Caudate nucleus (tissue), 63 donors: ENCODE measurements at places on chromosomes 12 and 14.

DNA sequence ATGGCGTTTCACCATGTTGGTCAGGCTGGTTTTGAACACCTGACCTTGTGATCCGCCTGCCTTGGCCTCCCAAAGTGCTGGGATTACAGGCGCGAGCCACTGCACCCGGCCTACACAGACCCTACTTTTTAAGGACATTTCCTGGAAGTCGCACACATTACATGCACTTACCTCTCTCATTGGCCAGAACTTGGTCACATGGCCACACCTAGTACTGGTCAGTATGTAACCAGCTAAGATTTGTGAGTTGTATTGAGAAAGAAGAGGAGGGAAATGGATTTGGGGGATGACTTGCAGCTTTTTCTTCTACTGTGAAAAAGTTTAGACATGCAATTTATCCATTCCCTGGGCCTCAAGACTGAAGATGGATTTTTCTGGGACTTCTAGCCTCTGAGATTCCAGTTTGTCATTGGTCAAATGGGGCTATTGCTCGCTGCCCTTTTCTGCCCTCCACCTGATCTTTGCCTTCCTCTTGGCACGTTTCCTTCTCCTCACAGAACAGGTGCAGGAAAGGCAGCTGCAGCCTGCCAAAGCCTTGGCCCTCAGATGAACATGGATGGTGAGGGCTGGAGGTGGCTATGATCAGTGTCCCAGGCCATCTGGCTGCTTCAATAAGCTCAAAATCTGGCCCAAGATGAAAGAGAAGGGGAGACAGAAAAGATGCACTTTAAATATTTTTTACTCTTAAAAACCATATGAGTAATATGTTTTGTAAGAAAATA, 7.1 kb upstream of the ZDHHC22 start:
- DNase-seq: no peak

DNA sequence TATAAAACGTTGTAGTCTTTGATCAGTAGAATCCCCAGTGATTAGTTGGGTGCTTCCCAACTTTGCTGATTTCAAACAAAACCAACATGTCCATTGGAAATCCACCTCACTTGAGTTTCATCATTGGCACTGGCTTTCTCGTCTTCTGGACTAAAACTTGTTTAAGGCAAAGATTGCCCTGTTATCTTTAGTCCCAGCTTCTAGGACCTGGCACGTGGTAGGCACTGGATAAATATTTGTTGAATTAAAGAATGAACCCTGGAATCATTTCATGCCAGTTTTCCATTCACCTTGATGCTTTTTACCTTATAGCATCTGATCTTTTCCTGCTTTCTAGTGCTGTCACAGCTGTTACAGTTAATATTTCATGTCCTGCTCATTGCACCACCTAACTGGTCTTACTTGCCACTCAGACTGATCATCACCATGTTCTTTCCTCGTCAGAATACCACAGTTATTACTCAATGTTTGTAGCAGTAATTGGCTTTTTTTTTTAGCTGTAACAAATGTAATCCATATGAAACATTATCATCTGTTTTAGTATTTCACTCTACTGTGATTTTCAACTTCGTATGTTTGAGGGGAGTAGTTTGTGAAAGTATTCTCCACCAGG, 7.3 kb upstream of the C12orf50 start:
- DNase-seq: no peak

- no peak for DNase-seq
Observed at GRCh38 chr12:72521326-72521725, 249.2 kb downstream of the TRHDE start.

GRCh38 chr14:69537900-69538299, 36.8 kb downstream of the CCDC177 start:
- DNase-seq: no peak

- DNase-seq: no peak
Observed at GRCh38 chr12:128548949-128549348, 274.8 kb downstream of the SLC15A4 start.

DNA sequence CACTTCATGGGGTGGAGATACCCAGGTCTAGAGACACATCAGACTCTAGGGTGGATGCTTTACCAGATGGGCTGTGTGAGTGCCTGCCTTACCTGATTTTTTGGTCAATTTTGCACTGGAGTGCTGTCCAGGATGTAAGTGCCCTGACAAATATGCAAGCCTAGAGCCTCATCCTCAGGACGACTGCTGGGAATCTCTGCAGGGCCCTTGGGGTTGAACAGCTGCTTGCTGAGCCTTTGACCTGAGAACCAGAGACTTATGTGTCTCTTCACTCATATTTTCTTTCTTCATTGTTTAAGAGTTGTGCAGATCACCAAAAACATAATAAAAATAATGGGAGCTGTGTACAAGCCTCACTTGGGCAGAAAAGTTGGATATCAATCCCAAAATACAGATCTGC, 551.5 kb upstream of the ATP2B1 start:
- no peak for DNase-seq

GRCh38 chr14:22505697-22506377, 83.2 kb downstream of the DAD1 start:
- no peak for DNase-seq

- DNase-seq: no peak
Observed at GRCh38 chr12:57126561-57126960, 1.7 kb upstream of the LRP1 start.

- DNase-seq: no peak
Observed at GRCh38 chr14:66634876-66635275, 126.9 kb downstream of the GPHN start.

DNA sequence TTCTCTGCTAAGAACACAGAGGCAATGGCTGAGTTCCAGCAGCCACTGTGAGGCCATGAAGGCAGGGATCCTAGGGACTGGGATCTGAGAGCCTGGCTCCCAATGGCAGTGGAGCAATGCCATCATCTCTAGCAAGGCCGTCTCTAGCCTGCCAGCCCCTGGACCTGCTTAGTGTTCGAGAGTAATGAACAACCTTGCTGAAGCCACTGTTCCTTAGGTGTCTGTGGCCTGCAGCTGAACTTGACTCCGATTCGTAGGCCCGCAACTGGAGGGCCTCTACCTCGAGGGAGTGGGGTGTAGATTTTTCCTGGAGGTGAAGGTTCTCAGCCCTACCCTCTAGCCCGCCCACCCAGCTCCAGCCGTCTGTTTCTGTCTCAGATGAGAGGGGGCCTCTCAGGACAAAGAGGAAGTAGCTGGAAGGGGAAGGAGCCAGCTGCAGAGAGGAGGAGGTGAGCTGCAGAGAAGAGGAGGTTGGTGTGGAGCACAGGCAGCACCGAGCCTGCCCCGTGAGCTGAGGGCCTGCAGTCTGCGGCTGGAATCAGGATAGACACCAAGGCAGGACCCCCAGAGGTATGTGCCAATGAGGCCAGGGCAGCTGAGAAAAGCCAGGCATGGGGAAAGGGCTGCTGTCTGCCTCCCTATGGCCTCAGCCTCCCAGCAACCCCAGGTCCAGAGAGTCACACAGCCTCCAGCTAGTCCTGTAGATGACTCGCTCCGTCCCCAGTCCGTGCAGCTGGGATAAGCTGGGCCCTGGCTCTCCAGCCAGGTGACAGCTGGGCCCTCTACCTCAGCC, at the start of gene PLD4:
Gene PLD4 (plus strand): TSS at position 459 of the 793 bp plus-strand sequence. CDS start 2,262 bp downstream, outside the sequence.
- no peak for DNase-seq

DNA sequence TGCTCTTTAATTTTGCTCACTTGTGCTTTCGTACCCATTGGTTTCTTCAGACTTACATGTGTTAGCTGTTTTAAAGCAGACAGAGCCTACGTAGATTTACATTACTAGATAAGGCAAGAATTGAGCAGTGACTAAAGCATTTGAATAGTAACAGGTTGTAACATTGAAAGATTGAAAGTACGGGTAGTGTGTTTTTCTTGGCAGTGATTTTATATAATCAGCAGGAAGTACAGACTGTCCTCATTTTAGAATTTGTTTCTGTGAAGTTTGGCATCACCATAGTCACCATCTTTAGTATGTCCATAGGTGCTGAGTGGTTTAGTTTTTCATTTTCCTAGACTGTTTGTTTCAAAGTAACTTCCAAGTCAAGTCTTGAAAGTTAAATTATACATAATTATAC, 14.0 kb downstream of the RTRAF start:
- no peak for DNase-seq

GRCh38 chr12:108592033-108592909, 5.6 kb downstream of the TMEM119 start:
- DNase-seq: no peak

- DNase-seq: no peak
Observed at GRCh38 chr14:52244328-52244727, 23.2 kb upstream of the PTGDR start.

- no peak for DNase-seq
Observed at GRCh38 chr14:73797543-73798265, 53.9 kb upstream of the PTGR2 start.

GRCh38 chr12:110937104-110937641, 16.8 kb upstream of the MYL2 start:
- DNase-seq: no peak

GRCh38 chr14:49549881-49550280, 36.3 kb downstream of the RPS29 start:
- no peak for DNase-seq

GRCh38 chr14:51328064-51328771, 88.2 kb downstream of the TMX1 start:
- no peak for DNase-seq

- no peak for DNase-seq
Observed at GRCh38 chr14:58275527-58276190, 22.7 kb upstream of the ARID4A start.

GRCh38 chr14:67232066-67232465, 9.2 kb upstream of the PALS1 start:
- DNase-seq: no peak

GRCh38 chr12:65565601-65566560, 258.4 kb upstream of the HMGA2 start:
- no peak for DNase-seq

GRCh38 chr12:94401326-94401725, 58.3 kb downstream of the CEP83 start:
- DNase-seq: no peak

GRCh38 chr14:99249389-99249788, 22.6 kb downstream of the BCL11B start:
- DNase-seq: no peak

DNA sequence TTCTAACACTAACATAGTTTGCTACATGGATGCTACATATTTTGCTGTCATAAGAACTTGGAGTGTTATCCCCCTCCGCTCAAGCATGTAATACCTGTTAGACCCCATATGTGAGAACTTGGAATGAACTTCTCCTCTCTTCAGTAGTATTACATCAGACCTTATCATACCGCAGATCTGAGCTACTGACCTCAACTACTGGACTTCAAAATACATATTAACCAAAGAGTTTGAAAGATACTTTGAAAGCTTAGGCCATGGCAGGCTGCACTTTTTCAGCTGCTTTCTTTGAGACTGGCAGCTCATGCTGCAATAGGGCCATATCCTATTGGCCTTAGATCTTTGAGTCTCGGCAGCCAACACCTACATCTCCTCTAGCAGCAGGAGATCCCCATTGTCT, 74.8 kb downstream of the EEA1 start:
- DNase-seq: no peak

DNA sequence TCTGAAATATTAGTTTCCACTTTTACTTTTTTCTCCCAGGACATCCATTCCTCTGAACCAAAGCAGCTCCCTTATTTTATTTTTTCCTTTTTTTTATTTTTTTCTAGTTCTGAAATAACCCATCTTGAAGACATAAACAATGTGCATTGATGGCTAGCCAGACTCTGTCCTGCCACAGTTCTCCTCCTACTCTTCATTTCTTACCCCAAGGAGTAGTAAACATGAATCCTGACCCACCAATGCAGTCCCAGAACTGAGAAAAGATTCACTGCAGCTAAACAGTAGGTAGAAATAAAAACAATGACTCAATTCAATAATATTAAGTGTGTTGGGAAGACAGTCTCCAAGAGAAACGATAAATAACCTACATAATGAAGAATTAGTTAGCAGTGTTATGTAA, 65.7 kb upstream of the NOVA1 start:
- no peak for DNase-seq

DNA sequence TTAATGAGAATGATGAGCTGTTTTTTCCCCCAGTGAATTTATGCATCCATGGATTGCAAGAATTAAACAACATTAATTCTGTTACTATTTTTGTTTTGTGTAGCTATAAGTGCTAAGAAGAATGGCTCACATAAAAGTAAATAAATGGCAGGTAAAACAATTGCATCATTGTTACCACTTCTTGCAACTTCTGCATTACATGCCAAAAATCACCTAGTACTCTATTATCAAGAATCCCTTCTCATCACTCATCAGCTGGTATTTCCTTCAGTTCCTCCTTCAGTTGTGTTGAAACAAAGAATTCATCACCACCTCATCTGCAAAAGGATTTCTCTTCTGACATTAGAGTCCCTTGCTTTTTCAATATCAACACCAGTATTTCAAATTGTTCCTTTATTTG, 773 bp downstream of the A2M start:
- DNase-seq: no peak

- DNase-seq: no peak
Observed at GRCh38 chr14:49641697-49642129, 6.7 kb upstream of the DNAAF2 start.

GRCh38 chr12:132140918-132141841, 2.9 kb downstream of the DDX51 start:
- DNase-seq: no peak

- DNase-seq: no peak
Observed at GRCh38 chr14:31933716-31934115, 143.4 kb upstream of the ARHGAP5 start.

DNA sequence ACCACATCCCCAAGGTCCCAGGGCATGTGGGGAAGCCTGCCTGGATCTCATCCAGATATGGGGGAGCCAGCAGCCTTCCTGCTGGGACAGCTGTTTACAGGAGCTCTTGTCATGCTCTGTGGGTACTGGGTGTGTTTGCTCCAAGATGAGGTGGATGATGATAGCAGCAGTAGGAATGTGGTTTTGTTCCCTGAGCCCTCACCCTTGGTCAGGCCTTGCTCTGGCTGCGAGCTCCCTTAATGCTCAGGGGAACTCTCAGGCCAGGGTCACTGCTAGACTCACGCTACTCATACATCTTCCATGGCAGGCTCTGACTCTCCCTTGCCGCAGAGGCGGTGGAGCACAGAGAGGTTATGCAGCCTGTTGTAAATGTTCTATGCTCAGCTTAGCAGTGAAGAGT, 990.3 kb downstream of the AACS start:
- no peak for DNase-seq

DNA sequence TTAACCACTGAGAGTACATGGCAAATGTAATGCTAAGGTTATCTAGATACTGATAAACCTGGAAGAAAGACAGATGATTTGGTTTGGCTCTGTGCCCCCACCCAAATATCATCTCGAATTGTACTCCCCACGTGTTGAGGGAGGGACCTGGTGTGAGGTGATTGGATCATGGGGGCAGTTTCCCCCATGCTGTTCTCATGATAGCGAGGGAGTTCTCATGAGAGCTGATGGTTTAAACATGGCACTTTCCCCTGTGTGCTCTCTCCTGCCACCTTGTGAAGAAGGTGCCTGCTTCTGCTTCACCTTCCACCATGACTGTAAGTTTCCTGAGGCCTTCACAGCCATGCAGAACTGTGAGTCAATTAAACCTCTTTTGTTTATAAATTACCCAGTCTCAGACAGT, 14.2 kb downstream of the NOXRED1 start:
- DNase-seq: no peak

DNA sequence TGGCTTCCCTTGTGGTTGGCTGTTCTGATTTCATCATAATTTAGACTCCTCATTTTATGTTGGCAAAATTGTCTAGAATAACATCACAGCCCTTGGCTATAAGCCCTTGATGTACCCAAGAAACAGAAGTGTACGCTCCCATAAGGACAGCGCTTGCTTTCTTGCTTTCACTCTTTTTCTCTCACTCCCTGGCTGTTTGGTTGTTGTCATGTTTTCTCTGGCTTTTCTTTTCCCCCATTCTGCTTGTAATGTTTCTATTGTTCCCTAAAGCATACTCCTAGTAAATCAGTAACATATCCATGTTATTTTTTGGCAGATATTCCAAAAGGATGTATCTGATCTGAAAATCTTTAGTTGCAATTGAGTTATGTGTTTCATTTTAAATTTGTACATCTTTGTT, 530.5 kb downstream of the NOVA1 start:
- no peak for DNase-seq
